BJ (cell line): ENCODE measurements at places on chromosomes 3 and 15. TPM values are rescaled to one million over a fixed set of nuclear protein-coding genes. Genes with fewer than 3 reads are reported as not detected.
A peak's percentile ranks its signal among the peaks of the same experiment; 100 is the strongest.

Gene CFAP100
- polyA plus RNA-seq = not detected in 2 replicates

DNA sequence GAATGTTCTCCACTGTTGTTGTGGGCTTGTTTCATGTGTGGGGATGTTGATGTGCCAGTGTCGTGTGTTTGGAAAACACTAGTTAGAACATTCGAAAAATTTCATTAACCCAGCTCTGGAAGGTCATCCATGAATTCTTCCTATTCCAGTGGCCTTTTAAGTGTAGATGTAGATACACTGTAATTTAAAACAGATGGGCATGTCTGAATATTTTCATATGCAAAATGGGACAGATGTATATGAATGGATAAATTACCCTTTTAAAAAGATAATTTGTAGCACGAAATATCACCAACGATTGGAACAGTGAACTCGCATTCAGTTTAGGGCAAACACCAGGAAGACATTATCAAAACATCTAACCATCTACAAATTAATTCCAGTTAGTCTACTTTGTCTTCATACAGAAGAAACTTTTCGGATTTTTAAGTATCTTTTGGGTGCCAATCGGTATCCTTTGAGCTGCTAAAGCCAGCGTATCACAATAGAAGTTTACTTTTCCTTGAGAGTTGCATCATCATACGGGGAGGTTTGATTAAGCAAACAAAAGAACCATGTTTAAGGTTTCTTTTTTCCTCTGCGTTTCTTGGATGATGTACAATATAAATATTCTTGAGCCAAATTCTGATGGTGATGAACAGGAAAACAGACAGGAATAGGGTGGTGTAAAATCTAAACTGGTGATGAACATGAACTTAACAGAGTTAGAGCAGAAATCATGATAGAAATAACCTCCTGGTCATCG, 528.1 kb downstream of the FOXP1 start:
- DNase-seq = no peak

Gene GPR149
- polyA plus RNA-seq = not detected in 2 replicates

- DNase-seq = no peak
Measured at GRCh38 chr3:24519368-24520100, 24.9 kb upstream of the THRB start.

- no peak for DNase-seq
Measured at GRCh38 chr3:140242818-140243276, 307.9 kb downstream of the CLSTN2 start.

GRCh38 chr3:25821746-25822573, 32.1 kb downstream of the OXSM start:
- no peak for DNase-seq

Gene CNTN3
- polyA plus RNA-seq = 2.6 and 6.1 TPM in 2 replicates

GRCh38 chr3:4218456-4219226, 84.5 kb upstream of the SETMAR start:
- no peak for DNase-seq

- DNase-seq = no peak
Measured at GRCh38 chr3:65019443-65020055, 331.7 kb upstream of the ADAMTS9 start.

DNA sequence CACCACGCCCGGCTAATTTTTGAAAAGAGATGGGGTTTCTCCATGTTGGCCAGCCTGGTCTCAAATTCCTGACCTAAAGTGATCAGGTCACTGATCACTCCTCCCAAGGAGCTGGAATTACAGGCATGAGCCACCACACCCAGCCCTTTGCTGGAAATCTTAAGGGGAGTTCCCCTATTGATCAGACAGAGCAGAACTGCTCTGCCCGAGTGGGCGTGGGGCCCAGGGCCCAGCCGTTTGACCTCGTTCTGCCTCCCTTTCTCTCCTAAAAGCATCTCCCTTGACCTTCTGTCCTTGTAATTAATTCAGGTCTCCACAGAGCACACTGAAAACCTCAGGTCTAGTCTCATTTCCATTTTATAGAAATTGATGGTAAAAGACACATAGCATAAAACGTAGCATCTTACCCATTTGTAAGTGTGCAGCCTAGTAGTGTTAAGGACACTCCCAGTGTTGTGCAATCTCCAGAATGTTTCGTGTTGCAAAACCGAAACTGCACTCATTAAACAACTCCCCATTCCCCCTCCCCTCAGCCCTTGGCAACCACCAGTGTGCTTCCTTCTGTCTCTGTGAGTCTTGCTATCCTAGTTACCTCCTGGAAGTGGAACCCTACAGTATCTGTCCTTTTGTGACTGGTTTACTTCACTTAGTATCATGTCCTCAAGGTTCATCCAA, 89.3 kb downstream of the SLCO3A1 start:
- peak; percentile 78 for DNase-seq

Gene FBXL22
- 1.5 and 3.8 TPM in 2 replicates for polyA plus RNA-seq

DNA sequence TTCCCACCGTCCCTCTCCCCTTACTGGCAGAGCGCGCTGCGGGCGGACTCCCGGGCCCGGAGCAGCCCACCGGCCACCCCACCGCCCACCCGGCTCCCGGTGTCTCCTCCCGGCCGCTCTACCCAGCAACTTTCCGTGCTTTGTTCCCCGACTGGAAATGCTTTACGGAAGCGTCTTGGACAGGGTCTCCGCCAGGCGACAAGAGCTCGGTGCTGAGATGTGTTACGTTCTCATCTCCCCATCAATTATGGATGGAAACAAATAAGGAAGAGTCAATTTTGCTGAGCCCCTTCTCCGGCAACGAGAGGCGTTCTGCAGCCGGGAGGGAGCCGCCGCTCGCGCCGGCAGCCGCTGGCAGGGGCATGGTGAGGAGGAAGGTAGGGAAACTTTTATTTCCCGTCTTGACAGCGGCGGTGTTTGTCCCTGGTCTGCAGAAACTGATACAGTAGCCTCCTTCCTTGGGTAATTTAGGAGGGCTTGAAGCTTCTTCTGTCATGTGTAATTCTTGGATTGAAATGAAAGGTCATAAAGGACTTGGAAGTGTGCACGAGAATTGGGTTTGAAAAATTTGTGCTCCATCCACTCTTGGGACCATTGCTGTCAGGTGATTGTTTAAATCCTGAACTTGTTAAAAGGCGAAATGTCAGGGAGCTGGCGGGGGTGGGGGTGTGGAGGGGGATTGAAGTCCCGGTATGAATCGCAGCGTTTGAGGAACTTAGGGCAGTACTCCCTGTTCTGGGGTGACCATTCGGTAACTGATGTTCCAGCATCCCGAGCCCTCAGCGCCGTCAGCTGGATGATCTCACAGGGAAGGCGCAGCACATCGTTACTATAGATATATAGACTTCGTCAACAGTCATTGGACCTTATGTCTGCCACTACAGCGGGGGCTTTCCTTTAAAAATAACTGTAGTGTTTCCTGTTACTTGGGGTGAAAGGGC, 1.5 kb downstream of the SEMA6D start:
- no peak for DNase-seq

Gene KIF15
- polyA plus RNA-seq = 2.0 and 4.0 TPM in 2 replicates

- peak; percentile 66 for DNase-seq
Measured at GRCh38 chr3:168885028-168885427, 778.5 kb downstream of the MECOM start.

GRCh38 chr15:55742498-55742926, 440 bp downstream of the PRTG start:
- DNase-seq = no peak

Gene CHRFAM7A
- polyA plus RNA-seq = 0.04 TPM in 1 of 2 replicates, not detected in the other

Gene PIGBOS1
- polyA plus RNA-seq = 12.2 and 16.0 TPM in 2 replicates

GRCh38 chr15:31297575-31298456, 28.8 kb upstream of the KLF13 start:
- DNase-seq = no peak

GRCh38 chr3:16658004-16658924, 53.0 kb upstream of the DAZL start:
- no peak for DNase-seq

DNA sequence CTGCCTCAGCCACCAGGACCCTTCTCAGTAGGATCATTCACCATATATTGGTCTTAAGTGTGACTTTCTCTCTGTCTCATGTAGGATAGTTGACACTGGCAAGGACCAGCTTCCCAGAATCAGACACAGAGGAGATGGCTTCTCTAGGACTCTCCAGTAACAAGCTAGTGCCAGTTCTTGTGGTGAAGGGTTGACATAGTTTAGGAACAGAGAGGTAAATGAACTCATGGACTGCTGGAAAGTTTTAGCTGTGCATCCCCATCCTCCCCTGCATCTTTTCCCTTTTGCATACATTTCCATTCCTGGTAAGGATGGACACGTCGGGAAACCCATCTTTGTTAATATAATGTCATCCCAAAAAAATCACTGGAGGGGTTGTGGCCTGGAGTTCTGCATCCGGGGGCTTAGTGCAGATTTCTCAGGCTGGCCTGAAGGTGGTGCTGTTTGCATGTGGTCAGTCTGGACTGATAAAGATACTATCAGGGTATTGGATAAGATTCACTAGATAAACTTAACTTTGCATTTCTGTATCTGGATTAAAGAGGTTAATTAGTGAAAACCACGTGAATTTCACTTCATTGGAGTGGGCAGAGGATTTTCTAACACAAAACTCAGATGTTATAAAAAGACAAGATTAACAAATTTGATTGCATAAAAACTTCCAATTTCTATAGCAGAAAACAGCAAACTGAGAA, 110.8 kb downstream of the TBC1D2B start:
- no peak for DNase-seq

DNA sequence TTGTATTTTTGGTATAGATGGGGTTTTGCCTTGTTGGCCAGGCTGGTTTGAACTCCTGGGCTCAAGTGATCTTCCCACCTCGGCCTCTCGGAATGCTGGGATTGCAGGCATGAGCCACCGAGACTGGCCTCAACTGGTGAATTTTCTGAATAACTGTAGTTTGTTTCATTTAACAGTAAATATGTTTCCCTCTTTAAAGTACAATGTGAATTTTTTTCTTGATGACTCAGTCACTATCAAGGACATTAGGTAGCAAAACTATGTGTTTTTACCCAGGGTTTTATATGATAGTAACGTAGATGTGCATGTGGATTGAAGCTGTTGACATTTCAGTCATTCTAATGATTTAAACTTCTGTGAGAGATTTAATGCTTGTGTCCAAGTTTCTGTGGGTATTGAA, 40.2 kb upstream of the MAPKBP1 start:
- DNase-seq = peak; percentile 7

Gene DAZL
- polyA plus RNA-seq = not detected in 2 replicates

DNA sequence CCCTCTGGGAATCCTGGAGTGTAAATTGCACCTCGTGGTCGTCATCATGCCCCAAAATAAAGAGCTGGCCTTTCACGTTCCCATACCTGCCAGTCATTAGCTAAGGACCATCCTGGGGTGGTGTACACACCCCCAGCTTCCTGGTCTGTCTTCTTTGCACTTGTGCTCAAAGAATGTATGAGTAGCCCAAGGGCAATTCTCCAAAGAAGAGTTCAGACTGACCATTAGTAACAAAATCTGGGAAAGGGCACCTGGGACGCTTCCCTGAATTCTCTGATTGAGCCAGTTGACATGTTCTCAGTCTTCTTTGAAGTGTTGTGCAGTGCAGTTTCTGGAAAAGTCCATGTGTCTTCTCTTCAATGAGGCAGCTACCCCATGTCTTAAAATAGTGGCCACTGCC, 34.8 kb downstream of the FAM3D start:
- no peak for DNase-seq

Gene TGM4
- not detected in 2 replicates for polyA plus RNA-seq

- no peak for DNase-seq
Measured at GRCh38 chr15:20271647-20272046, 270.0 kb downstream of the GOLGA6L6 start.

- no peak for DNase-seq
Measured at GRCh38 chr3:18499301-18499700, 74.2 kb upstream of the SATB1 start.

Gene LRRN1
- 0.02 TPM in 1 of 2 replicates, not detected in the other for polyA plus RNA-seq

- DNase-seq = no peak
Measured at GRCh38 chr15:69237718-69238117, 61.0 kb upstream of the PAQR5 start.

DNA sequence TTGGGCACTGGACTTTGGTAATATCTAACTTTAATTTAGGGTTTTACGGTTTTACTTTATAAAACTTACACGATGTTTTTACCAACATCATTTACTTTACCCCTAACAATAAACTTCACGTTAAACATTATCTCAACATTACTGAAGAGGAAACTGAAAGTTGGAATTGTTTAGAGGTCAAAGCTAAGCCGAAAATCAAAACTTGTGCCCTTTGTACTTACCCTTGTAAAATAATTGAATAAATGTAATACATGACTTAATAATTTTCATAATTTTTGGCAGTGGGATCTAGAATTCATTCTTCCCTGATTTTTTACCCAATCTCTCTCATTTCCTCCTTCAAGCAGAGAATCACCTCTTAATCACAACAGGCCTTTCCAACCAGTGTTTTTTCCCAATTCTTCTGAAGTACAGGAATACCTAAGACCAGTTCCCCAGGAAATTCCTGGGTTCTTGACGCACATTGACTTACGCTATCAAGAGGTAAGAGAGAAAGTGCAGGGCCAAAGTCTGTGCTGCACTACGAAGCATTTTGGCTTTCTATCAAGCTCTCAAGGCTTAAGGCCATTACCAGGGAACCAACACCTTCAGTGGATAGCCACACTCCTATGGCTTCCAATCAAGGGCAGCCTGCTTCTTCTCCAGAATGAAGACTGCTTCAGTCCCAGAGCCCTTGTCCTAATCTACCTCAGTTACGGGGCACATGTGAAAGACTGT, 11.9 kb upstream of the SEMA6D start:
- DNase-seq = no peak

Gene CFAP44
- polyA plus RNA-seq = 0.82 and 2.8 TPM in 2 replicates

DNA sequence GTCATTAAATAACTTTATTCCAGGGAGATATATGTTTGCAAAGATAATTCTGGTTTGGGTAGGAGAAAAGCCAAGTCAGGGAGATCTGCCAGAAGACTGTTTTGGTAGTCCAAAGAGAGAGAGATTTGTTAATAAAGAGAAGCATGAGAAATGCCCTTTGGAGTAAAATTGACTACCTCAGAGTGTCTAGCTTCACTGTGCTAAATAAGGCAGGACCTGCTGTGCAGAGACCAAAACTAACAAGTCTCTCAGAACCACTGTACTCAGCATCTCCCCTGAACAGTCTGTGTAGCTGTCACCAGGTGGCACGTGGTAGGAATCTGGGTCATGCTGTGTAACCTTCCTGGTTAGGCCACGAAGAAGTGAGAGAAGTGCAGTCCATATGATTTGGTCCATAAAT, 31.6 kb upstream of the SLC35G2 start:
- DNase-seq = no peak

Gene RETNLB
- not detected in 2 replicates for polyA plus RNA-seq

DNA sequence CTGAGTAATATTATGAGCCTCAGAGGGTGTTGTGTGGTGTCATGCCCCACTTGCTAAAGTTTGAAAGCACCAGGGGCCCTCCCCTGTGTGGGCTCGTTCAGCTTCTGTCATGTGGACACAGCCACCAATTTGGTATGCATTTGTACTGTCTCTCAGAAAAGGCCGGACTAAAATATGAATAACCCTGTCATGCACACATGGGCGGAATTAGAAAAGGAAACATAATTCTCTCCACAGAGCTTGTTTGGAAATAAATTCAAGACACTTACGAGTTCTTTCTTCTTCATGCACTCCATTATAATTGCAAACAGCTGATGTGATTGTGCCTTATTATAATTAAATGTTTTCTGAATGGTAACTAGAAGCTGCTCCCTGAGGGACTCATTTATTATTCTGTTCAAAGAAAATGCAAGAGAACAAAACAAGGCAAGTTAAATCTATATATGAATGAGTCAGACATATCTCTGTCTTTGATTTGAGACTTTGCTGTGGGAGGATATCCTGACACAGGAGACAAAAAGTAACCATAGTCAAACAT, 39.1 kb downstream of the TRPM1 start:
- peak; percentile 61 for DNase-seq
